ENCODE measurements at places on chromosomes 7 and 10.

- no peak for DNase-seq
Observed at GRCh38 chr7:10085231-10085630, 888.4 kb upstream of the PHF14 start.

DNA sequence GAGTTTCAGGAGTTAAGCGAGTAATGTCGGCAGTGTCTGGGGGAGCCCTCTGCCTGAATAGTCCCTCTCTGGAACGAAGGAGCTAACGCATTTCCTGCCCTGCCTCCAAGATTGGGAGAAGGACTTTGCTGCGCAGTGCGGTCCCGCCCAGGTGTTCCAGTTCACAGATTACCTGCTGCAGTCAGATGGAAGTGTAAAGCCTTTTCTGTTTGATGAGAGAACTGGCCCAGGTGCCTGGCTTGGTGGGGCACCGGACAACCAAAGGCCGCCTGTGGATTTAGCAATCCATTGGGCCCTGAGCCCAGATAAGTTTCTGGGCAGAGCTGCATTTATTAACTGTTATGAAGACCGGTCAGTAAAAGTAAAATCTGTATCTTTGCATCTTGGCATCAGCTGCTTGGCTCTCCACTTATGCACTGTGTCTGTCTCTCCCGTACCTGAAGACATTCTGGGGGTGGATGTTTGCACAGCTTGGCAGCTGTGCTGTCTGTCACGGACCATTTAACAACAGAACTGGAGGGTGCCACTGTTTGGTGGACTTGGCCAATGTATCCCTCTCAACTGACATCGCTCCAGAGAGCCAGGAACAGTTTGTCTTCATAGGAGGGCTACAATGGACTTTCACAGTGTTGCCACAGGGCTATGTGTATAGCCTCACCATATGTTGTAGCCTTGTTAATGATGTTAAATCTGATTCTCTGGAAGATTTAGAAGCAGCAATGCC, 654.7 kb upstream of the ZWINT start:
- no peak for DNase-seq

GRCh38 chr7:5088906-5089305, 43.2 kb downstream of the RBAK start:
- no peak for DNase-seq

GRCh38 chr10:92074126-92074887, 150.7 kb downstream of the BTAF1 start:
- peak; percentile 14 for DNase-seq

GRCh38 chr7:135708041-135708440, 19.9 kb downstream of the SLC13A4 start:
- no peak for DNase-seq

- DNase-seq = no peak
Observed at GRCh38 chr10:96507044-96507443, 6.7 kb downstream of the TLL2 start.

- DNase-seq = no peak
Observed at GRCh38 chr7:146713934-146714333, 597.3 kb downstream of the CNTNAP2 start.
